ENCODE measurements at places on chromosomes 6 and 20. TPM values are rescaled to one million over a fixed set of nuclear protein-coding genes. Genes with fewer than 3 reads are reported as not detected.

- H3K4me3 ChIP-seq = no peak overlapping the region
- peak; percentile 44 for DNase-seq
- peaks cover 47% of the 10 kb centered on the region for H3K27me3 ChIP-seq
- no peaks in the 10 kb centered on the region for H3K36me3 ChIP-seq
Observed at GRCh38 chr6:106789428-106790148, 160.2 kb downstream of the QRSL1 start.

The ADAT2 gene
- 4.5 TPM for total RNA-seq

DNA sequence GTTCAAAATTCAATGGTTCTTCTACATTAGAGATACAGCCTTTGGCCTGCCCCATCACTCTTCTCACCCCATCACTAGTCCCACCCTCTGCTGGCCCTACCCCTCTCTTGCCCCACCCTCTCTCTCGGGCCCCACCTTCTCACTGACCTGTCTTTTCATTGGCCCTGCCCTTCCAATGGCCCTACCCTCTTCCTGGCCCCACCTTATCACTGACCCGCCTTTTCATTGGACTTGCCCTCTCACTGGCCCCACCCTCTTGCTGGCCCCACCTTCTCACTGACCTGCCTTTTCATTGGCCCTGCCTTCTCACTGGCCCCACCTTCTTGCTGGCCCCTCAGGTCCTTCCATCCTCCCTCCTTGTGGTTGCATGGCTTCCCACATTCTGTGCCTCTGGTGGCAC lies 107.2 kb upstream of the PLEKHG1 start:
- H3K27ac ChIP-seq = no peak overlapping the region
- DNase-seq = no peak
- H3K27me3 ChIP-seq = no peaks in the 10 kb centered on the region
- no peak overlapping the region for H3K4me3 ChIP-seq
- peaks cover 1% of the 10 kb centered on the region for H3K4me1 ChIP-seq

- no peaks in the 10 kb centered on the region for H3K27me3 ChIP-seq
- peaks cover 59% of the 10 kb centered on the region for H3K36me3 ChIP-seq
- H3K27ac ChIP-seq = no peak overlapping the region
- DNase-seq = no peak
- no peaks in the 10 kb centered on the region for H3K4me1 ChIP-seq
Observed at GRCh38 chr20:38420388-38421085, 14.6 kb downstream of the SNHG17 start.

GRCh38 chr6:116355796-116356195 lies 15.0 kb upstream of the DSE start:
- no peak overlapping the region for H3K4me3 ChIP-seq
- H3K36me3 ChIP-seq = peaks cover 2% of the 10 kb centered on the region
- no peaks in the 10 kb centered on the region for H3K27me3 ChIP-seq

DNA sequence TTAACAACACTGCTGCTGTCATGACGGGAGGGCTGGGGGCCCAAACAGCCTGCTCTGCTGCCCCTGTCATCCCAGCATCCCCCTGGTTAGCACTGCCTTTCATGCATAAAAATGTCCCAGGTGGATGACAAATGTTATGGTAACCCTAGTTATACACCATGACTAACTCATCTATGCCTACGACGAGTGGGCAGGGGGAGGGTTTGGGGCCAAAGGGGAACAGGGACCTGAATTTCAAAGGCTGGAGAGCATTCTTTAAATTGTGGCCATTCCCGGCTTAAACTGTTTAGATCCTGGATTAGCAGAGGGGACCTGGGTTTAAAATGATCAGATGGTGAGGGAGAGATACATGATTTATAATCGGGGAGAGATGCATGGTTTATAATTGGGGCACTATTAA lies 24.4 kb downstream of the GNAS-AS1 start:
- H3K27ac ChIP-seq = no peak overlapping the region
- H3K27me3 ChIP-seq = no peaks in the 10 kb centered on the region
- H3K4me3 ChIP-seq = no peak overlapping the region
- H3K36me3 ChIP-seq = no peaks in the 10 kb centered on the region

DNA sequence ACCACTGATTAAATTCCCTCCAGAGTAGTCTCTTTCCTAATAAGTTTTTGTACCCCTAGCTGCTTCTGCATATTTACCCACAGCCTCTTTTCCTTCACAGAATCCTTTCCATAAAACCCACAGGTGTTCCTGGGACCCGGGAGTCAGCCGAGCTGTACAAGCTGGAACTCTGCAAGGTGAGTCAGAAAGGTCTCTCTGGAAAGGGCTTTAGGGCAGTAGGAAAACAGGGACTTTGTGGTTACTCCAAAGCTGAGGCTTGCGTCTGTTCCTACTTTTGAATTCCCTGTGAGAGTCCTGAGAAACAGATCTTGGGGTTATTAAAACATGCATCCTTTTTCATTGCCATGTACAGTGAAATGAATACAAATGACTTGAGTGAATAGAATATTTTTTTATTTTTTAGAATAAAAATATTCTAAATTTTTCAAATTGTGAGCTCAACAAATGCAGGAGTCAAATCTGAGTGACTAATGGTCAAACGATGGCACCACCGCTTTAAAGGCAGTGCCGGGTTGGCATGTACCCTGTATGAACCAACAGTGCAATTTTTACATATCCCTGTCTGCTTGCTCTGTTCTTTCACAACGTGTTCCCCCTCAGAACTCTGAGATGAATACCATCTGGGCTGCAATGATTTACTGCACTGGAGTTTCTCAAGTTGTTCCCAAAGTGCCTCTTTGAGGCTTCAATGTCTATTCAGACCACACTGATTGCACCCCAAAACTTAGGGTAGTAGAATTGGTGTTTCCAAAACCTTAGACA lies 78.4 kb downstream of the GFRAL start:
- no peak overlapping the region for H3K27ac ChIP-seq
- H3K27me3 ChIP-seq = peaks cover 23% of the 10 kb centered on the region
- no peak for DNase-seq
- no peaks in the 10 kb centered on the region for H3K4me1 ChIP-seq

DNA sequence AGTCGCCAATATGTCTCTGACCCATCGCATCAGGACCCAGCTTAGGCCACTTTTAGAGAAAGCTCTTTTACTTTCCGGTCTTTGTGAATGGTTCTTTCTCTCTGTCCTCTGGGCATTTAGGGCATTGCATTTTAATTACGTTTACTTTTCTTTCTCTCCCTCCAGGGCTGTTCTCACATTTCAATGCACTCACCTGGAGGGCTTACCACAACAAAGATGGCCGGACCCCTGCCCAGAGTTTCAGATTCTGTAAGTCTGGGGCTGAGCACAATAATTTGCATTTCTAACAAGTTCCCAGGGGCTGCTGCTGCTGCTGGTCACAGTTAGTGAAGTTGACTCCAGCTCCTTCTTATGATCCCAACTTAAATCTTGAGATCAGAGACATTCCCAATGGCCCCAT lies 3.0 kb downstream of the ANKRD66 start:
- no peaks in the 10 kb centered on the region for H3K36me3 ChIP-seq
- H3K4me3 ChIP-seq = no peak overlapping the region
- no peak for DNase-seq

DNA sequence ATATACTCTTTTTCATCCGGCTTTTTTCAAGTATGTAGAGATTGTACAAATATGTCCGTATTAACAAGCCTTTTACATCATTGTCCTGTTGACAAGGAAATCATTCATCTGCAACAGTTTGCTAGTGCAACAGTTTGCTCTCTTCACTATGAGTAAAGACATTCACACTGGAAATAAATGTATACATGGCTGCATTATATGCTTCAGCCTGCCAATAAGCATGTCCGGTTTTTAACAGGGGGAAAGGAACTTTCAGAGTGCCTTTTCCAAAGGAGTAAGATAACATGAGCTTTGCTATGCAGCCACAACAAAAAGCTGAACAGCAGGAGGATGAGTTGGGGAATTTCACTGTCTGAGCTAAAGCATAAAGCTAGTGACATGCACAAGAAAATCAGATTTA lies 99.4 kb upstream of the ADTRP start:
- no peaks in the 10 kb centered on the region for H3K27me3 ChIP-seq
- DNase-seq = no peak
- peaks cover 3% of the 10 kb centered on the region for H3K4me1 ChIP-seq
- H3K27ac ChIP-seq = no peak overlapping the region
- peaks cover 2% of the 10 kb centered on the region for H3K36me3 ChIP-seq
- no peak overlapping the region for H3K4me3 ChIP-seq

Data from osteocyte (in vitro differentiated cells).